Neural progenitor cell (in vitro differentiated cells): ENCODE measurements at places on chromosomes 16 and 17.

DNA sequence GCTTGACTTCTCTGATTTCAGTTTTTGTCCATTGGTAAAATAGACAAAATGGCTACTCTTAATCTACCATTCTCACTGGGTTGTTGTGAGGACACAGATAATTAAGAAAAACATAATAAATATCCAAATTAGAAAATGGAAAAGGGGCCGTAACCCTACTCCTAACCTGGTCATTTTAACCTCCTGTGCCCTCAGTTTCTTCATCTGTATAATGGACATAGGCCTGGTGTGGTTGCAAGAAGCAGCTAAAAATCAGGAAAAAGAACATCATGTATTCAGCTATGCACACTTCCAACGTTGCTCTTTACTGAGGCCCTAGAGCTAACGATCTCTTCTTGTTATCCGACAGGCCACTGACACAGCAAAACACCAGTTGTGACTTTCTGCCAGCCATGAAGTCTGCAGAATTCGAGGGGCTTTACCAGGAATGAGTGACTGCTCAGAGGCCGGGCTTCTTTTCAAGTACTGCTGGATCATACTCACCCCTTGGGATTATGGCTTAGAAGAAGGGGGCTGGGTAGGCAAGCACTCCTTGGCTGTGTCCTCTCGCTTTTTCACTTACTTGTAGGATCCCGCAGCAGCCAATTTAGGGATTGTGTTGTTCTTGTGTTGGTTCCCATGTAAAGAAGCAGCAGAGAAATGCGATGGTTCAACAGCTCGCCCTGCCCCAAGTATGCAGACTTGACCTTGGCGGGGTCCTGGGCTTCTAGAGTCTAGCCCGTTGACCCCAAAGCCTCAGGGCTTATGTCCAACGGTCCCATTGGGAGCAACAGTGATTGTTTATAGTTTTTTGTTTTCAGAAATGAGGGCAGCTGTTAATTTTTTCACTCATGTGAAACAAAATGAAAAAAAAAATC, 20.9 kb downstream of the LDAF1 start:
- no peak for DNase-seq

- no peak for DNase-seq
Observed at GRCh38 chr16:73565925-73566324, 518.0 kb upstream of the ZFHX3 start.

DNA sequence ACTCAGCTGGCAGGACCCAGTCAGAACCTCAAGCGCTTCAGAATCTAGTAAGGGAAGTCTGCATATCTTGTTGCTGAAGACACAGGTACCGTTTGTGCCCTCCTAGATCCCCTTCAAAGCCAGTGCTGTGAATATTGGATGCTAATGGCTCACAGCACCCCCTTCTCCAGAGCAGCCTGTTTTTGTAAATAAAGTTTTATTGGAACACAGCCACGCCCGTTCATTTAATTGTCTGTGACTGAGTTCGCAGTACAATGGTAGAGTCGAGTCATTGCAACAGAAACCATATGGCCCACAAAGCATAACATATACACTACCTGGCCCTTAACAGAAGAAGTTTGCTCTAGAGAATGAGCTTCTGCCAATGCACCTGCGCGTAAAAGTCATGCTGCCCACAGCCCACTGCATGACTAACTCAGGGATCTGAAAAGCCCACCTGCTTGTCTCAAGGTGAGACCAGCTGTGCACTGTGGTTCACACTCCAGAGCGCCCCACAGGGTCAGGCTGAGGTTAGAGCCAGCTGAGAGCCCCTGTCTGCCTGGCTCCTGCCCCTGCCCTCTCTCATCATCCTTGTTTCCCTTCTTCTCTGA, 48.8 kb downstream of the AIPL1 start:
- no peak for DNase-seq

GRCh38 chr17:18356624-18357023, 6.7 kb downstream of the SHMT1 start:
- no peak for DNase-seq

DNA sequence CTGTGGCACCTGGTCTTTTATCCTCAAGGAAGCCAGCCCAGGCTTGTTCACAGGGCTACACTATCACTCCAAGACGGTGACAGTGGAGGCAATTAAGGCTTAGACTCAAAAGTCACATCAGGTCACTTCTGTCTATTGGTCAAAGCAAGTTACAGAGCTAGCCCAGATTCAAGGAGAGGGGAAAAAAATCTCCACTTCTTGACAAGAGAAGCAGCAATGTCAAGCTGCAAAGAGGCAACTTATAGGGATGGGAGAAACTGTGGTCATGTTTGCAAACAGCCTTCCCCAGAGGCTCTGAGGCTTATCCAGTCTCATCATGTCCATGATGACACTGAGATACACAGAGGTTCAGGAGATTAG, 31.6 kb downstream of the SERPINF1 start:
- peak; percentile 7 for DNase-seq

- no peak for DNase-seq
Observed at GRCh38 chr17:65973237-65973636, 218.7 kb downstream of the CEP112 start.

- DNase-seq, result no peak
Observed at GRCh38 chr17:55430541-55431288, 9.1 kb upstream of the MMD start.

DNA sequence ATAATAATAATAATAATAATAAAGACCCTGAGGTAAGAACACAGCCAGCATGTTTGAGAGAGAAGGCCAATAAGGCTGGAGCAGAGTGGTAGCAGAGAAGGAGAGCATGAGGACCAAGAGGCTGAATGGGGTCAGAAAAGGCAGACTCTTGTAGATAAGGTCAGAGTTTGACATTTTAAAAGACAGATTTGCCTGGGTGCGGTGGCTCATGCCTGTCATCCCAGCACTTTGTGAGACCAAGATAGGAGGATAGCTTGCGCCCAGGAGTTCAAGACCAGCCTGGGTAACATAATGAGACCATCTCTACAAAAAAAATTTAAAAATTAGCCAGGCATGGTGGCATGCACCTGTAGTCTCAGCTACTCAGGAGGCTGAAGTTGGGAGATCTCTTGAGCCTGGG, 11.0 kb upstream of the WFIKKN2 start:
- DNase-seq, result no peak

DNA sequence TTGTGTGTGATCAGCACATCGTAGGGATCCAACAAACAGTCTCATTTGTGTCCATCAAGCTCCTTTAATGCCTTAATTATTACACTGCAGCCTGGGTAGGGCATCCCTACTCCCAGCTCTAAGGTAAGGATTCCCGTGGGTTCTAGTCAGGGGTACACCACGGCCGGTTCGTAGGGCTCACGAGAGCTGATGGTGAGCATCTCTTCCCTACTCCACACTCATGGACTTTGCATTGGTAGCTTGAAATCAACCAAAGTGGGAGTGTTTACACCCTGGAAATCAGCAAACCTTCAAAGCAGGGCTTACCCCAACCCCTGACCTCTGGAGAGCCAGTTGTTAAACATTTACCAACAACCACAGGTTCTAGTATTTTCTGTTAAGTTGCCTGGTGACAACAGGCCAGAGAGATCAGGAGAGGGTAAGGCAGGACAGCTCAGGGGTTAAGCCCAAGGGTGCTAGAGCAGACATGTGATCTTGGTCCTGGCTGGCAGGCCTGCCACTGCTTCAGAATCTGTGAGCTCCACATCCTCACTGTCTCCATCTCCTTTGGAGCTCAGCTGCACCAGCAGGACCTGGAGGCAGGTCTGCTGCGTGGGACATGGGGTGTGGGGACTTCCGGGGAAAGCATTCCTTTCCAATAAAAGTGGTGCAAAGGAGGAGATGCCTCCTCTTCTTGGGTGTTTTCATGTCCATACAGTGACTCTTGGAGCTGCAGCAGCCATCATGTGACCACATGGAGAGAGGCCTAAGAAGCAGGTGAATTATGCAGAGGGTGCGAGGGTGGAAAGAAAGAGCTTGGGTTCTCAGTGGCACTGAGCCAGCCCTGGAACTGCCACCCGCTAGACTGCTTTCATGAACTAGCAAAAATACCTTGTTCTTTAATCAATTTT, 36.1 kb upstream of the ZCCHC14 start:
- no peak for DNase-seq

- DNase-seq, result no peak
Observed at GRCh38 chr16:53855511-53855910, 151.6 kb downstream of the FTO start.

- DNase-seq, result no peak
Observed at GRCh38 chr17:72135546-72136325, 14.9 kb downstream of the SOX9 start.

DNA sequence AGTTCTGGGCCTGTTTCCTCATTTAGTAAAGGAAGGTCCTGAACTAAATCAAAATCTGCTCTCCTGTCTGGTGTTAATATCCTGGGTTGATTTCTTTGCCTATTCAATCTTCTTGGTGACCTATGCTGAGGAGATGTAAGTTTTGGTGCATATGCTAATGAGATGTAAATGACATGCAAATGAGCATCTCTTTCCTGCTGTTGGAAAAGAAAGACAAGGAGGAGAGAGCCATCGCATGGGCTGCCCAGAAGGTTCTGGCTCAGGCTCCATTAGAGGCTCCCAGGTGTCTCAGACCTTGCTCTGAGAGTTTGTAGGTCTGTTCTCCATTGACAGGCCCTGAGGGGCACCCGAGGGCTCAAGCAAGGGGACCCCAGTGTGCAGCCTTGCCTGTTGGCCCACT, 3.3 kb downstream of the ABI3 start:
- DNase-seq, result no peak

GRCh38 chr16:86512860-86513470, 2.6 kb downstream of the FOXF1 start:
- DNase-seq, result no peak

DNA sequence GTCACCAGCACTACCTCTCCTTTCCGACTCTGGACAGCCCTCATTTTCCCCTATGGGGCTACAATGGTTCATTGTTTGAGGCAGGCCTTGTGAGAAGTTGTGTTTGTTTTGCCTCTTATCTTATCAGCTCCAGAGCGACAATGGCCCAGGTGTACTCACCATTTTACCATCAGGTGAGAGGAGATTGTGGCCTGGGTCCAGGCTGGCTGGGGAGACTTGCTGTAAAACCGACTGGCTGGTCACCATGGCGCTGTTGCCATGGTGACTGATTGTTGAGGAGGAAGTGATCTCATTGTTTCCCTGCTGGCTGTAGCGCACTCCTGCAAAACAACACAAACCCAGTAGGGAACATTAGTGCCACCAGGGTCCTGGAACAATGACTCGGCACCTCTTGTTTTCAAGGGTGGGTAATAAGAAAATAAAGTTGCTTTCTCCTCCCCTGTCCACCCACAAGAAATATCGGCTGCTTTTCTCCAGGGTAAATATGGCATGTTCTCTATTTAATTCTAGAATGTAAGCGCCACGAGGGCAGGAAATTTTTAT, 34.4 kb downstream of the HNF1B start:
- peak; percentile 94 for DNase-seq

- no peak for DNase-seq
Observed at GRCh38 chr17:78991906-78992532, 12.3 kb upstream of the LGALS3BP start.

GRCh38 chr16:53130159-53131049, 75.6 kb downstream of the CHD9 start:
- peak; percentile 97 for DNase-seq

GRCh38 chr17:6853764-6854442, 22.4 kb upstream of the TEKT1 start:
- peak; percentile 52 for DNase-seq

- DNase-seq, result no peak
Observed at GRCh38 chr16:12405089-12405488, 398.6 kb downstream of the CPPED1 start.

GRCh38 chr17:17495536-17496188, 533 bp downstream of the RASD1 start:
- peak; percentile 63 for DNase-seq

DNA sequence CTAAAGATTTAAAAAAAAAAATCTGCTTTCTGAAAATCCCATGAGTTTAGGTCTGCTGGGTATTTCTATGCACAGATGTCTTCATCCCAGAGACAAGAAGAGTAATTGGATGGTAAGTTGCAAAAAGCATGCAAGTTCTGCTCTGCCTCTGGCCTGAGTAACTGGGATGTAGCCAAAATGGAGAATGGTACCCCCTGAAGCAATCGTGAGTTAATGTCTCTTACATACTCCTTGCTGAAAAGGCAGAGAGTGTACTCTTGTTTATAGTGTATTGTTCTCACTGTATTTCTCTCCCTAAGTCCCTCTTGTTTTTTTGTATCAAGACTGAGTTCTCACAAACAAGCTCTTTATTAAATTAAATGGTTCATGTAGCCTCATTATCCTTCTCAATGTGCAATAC, 259.0 kb downstream of the IRX3 start:
- no peak for DNase-seq

- DNase-seq, result no peak
Observed at GRCh38 chr16:28308794-28309584, 16.7 kb downstream of the SBK1 start.

- DNase-seq, result peak; percentile 84
Observed at GRCh38 chr16:70653809-70654771, 7.7 kb downstream of the IL34 start.
